ENCODE measurements at places on chromosomes 3 and 15. TPM values are rescaled to one million over a fixed set of nuclear protein-coding genes. Genes with fewer than 3 reads are reported as not detected.

Gene HTD2
- total RNA-seq: 5.7 TPM

Gene FBN1
- 439 TPM for total RNA-seq

Gene CRYGS
- 1.0 TPM for total RNA-seq

Gene DNAH12
- total RNA-seq: 0.52 TPM

Gene SUSD5
- total RNA-seq: 2.6 TPM

Gene CPNE9
- 0.52 TPM for total RNA-seq

Gene POC1A
- 2.6 TPM for total RNA-seq

Gene C3orf22
- under 0.01 TPM for total RNA-seq

Measured in skeletal muscle tissue (tissue), 5 donors.